ENCODE measurements at places on chromosomes 7 and 10. TPM values are rescaled to one million over a fixed set of nuclear protein-coding genes. Genes with fewer than 3 reads are reported as not detected.

Gene RNF32
- total RNA-seq: under 0.01 TPM

Gene PGAM1
- 330 TPM for total RNA-seq

Gene CCL26
- 1.5 TPM for total RNA-seq

Gene NKX1-2
- total RNA-seq: not detected

Gene HPS6
- 26.8 TPM for total RNA-seq

Gene IFIT1B
- not detected for total RNA-seq

Gene BTBD16
- not detected for total RNA-seq

Gene TMEM229A
- total RNA-seq: not detected

Gene ACTL6B
- not detected for total RNA-seq

Gene PRTFDC1
- 5.3 TPM for total RNA-seq

Gene PYROXD2
- total RNA-seq: 11.6 TPM

Gene EN2
- total RNA-seq: under 0.01 TPM

Gene ZNF716
- total RNA-seq: not detected

Gene METTL27
- total RNA-seq: 8.7 TPM

Gene ANKRD26
- total RNA-seq: 15.6 TPM

Gene CCDC146
- 5.1 TPM for total RNA-seq

Gene CYP3A4
- total RNA-seq: not detected

Gene AKR1C8
- not detected for total RNA-seq
